ENCODE measurements at places on chromosomes 4 and X.
A peak's percentile ranks its signal among the peaks of the same experiment; 100 is the strongest.

DNA sequence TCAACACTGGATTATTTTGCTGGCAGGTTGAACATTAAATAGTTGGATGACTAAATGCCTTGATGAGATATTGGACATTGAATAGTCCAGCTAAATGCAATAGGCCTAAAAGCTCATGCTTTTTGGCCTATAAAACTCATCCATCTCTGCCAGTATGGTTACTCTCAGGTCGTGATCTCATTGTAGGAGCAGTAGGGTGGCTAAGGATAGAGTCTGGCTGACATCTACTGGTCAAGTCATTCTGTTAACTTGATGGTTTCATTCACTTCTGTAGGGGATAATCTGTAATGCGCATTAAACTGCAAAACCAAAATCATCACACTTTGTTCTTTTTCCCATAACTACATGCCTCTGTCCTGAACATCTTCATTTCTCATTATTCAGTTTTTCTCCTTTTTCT, 227.0 kb downstream of the DKK2 start:
- DNase-seq = peak; percentile 22

- DNase-seq = no peak
These were observed 22.0 kb downstream of the DHRSX start for GRCh38 chrX:2478546-2479419.

DNA sequence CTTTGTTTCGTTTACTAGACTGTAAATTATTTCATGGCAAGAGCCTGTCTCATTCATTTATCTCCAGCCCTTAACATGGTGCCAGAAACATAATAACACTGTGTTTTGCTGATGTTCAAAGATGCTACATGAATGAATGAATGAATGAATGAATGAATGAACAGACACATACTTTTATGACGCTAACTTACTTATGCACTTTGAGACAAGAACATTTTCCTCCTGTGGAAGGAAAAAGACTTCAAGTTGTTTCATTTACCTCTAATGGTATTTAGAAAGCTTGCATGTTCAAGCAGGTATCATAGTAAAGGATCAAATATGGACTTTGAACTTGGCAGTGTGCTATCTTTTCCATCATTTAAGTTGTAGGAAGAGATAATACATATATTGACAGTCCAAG, 131.6 kb downstream of the GLRA2 start:
- DNase-seq = no peak

- no peak for DNase-seq
These were observed 469.6 kb downstream of the PDGFC start for GRCh38 chr4:156501962-156502361.
